SK-N-DZ (cell line): ENCODE measurements at places on chromosomes 5 and 9.
A peak's percentile ranks its signal among the peaks of the same experiment; 100 is the strongest.

- DNase-seq: no peak
These were observed 306.6 kb upstream of the DMRT1 start for GRCh38 chr9:534886-535285.

DNA sequence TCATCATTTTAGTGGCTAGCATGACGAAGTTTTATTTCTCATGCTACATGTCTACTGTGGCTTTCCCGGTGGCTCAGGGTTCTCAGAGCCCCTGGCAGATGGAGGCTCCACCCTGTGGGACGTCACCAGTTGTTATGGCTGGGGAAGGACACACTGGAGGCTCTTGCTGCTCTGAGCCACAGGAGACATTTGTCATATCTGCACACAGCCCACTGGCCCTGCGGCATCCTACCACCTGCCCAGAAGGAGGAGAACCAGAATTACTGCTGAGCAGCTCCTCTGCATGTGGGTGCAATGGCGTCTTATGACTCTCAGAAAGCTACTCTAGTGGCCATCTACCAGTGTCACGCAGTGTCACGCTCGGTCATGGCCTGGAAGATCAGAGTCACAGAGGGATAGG, 6.6 kb downstream of the OR13J1 start:
- DNase-seq: peak; percentile 21

- DNase-seq: no peak
These were observed 10.3 kb downstream of the OCLN start for GRCh38 chr5:69502767-69503488.

GRCh38 chr9:93132287-93132927, 1.6 kb downstream of the NINJ1 start:
- DNase-seq: no peak

GRCh38 chr5:54645882-54646355, 128.4 kb downstream of the SNX18 start:
- no peak for DNase-seq

DNA sequence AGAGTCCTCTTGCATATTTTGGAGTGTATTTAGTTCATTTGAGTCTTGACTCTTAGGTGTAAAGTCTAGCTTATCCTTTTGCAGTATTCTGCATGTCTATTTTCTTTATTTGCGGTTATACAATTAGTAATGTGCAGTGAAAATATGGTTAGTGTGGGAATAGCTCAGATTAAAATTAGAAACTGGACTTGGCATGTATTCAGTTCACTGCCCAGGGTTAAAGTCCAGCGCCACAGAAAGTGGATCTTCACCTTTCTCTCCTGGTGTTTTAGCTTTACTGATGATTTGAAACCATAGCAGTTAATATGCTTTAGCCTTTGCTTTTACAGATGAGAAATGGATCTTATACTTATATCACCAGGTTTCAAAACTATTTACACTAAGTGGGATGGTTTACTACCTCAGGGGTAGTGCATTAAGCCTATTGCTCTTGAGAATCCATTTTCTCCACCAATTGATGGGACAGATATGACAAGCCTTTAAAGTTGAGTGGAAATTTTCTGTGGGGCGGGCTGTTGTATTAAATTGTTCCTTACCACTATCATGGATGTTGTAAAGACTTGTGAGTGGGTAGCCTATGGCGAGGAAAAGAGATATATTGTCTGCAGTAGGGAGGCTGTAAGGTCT, 48.9 kb downstream of the PBX3 start:
- DNase-seq: no peak

DNA sequence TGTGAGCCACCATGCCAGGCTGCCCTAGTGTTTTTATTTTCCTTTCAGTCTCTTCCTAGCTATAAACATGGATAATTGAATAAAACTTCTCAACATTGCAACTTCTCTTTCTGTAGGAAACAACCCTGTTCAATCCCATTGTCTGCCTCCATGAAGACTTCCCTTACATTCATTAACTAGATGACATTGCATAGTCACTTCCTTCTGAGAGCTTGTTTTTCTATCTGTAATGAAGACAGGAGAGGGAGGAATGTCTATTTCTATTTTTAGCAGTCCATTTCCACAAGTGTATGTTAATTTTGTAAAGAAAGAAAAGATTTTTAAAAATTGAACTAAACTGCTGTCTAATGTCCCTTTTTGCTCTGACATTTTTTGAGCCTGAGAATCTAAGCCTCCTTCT, 55.6 kb upstream of the MELK start:
- DNase-seq: no peak

GRCh38 chr5:178630475-178630930, 3.7 kb upstream of the CLK4 start:
- DNase-seq: peak; percentile 10

- no peak for DNase-seq
These were observed 17.4 kb downstream of the C5orf15 start for GRCh38 chr5:133950821-133951612.

DNA sequence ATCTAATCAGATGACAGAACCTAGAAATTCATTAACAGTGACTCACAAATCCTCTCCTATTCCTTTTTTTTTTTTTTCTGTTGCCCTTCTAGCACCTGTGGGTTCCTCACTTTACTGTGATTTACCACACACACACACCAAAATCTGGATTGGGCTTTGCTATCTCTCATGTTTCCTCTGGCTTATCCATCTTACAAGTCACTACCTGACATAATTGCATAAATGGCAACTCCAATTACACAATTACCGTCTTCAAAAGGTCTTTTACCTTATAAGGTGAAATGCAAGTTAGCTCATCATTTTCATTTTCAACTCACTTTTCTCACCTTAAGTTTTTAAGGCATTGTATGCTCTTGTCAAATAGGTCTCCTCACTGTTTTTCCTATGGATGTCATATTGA, 426.3 kb upstream of the MEF2C start:
- no peak for DNase-seq

GRCh38 chr9:38071470-38072134, 2.6 kb upstream of the SHB start:
- no peak for DNase-seq

GRCh38 chr5:9445826-9446388, 100.0 kb downstream of the SEMA5A start:
- no peak for DNase-seq

- peak; percentile 64 for DNase-seq
These were observed 236.1 kb downstream of the ASTN2 start for GRCh38 chr9:117178596-117179375.

- DNase-seq: no peak
These were observed 2.0 kb upstream of the MTX3 start for GRCh38 chr5:79992891-79993657.

GRCh38 chr5:132549576-132549975, 6.3 kb upstream of the IL5 start:
- no peak for DNase-seq

DNA sequence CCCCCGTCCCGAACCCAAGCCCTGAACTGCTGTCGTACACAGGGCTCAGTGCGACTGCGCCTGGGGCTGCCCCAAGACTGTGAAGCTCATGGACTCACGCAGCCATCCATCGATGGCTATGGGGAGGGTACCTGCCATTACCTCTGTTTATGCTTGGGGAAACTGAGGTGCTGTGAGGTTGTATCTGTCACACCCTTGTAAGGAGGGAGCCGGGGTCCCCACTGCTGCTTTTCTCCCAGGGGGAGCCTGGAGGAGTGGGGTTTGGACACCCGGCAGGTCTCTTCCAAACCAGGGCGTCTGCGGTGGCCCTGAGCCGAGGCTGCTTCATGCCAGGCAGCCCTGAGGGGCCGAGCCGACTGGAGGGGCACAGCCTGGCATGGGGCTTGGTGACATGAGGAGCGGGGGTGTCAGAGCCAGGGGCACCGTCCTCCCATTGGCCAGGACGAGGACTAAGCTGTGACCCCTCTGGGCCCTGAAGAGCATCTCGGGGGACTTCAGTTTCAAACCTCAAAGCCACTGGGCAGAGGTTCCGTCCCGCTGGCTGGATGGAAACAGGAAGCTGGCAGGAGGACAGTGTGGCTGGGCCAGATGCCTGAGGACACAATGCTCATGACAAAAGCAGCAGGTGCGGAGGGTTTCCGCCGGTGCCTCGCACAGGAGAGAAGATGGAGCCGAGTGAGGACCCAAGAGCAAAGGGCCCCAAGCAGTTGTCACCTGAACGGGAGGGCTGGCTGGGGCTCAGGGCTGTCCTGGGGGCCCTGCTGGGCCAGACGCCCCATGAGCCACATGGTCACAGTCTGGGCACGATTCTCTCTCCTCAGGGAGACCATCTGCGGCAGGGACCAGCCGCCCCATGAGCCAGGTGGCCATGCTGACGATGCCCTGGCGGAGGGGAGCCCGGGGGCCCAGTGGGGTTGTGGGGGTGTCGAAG, 54.4 kb upstream of the EXOC3 start:
- no peak for DNase-seq

DNA sequence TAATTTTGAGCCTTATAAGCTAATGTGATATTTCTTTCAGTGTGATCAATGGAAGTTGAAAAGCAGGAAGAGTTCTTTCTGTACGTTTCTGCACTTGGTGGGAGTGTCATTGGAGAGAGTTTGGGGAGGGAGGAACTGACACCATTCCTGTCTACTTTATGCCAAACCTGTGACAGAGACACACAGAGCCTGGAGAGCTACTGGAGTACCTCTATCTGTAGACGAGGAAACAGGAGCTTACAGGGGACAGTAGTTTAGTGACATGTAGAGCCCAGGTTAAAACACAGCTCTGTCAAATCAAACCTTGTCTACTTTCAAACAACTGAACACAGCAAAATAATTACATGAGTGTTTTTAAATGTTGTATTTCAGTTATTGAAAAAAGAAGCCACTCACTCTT, 103.6 kb downstream of the PDE4D start:
- no peak for DNase-seq

DNA sequence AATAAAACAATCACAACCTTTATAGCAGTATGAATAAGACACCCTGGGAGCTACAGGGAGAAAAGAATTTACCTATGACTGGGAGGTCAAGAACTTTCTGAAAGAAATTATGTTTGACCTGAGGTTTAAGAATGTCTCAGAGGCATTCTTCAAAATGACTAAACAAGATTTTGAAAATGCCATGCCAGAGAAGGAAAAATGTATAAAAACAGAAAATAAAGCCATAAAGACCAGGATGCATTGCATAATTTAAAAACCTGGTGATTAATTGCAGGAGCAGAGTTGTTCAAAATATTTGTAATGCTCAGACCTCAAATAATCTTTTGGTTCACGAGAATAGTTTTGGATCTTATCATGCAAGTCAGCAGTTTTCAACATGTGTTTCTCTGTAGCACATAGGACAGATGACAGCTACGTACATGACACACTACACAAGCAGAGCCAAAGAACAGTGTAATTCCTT, 954.7 kb upstream of the ARRDC3 start:
- DNase-seq: no peak

DNA sequence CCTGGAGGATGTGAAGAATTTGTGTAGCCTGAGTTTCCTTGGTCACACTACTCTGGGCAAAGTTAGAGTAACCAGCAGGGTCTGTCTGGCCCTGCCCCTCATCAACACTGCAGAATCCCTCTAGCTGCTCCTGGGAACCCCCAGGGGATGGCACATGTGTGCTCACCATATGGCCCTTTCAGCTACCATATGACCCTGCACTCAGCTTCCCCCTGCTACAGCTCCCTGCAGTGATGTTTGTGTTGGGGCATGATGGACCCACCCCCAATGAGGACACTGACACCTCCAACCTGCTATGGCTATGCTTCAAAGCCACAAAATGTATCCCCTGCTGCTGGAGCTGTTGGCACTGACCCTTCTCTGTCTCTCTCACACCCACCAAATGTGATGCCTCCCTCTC, 152.7 kb downstream of the SNX18 start:
- no peak for DNase-seq

DNA sequence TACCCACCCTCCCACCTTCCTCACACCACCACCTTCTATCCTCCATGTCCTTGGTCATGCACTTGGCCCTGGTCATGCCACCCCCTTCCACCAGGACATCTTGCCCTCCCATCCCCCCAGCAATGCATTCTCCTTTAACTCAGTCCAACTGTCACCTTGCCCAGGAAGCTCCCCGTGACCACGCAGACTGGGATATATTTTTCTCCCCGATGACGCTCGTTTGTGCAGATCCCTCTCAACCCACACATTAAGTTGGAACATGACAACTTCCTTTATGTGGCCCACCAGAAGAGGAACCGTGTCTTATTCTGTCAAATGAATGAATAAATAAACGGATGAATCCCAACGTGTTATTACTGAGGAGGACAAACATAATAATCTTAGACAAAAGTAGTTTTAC, 82.8 kb upstream of the TAS2R1 start:
- DNase-seq: no peak

GRCh38 chr9:15101095-15101494, 190.9 kb upstream of the FREM1 start:
- no peak for DNase-seq

- no peak for DNase-seq
These were observed 226.5 kb upstream of the ANKRD55 start for GRCh38 chr5:56459394-56460194.

DNA sequence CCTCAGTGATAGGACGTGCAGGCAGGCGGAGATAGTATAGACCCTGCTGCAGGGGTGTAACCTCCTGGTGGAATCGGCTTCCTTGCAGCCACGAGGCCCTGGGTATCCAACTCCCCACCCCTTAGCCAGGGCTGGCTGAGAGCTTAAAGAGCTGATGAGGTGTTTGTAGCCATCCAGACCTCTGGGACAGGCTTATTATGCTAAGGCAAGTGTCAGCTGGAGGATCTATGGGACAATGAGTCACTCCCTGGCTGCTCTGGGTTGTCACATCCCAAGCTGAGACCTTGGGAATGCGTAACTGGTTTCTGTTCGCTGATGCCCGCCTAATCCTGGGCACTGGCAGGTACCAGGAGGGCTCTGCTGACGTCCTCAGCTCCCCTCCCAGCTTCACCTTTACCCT, 38.9 kb downstream of the DAB2IP start:
- no peak for DNase-seq

- DNase-seq: no peak
These were observed 8.7 kb downstream of the HINT1 start for GRCh38 chr5:131156385-131156784.

GRCh38 chr5:152113401-152113800, 188.8 kb upstream of the GLRA1 start:
- no peak for DNase-seq

DNA sequence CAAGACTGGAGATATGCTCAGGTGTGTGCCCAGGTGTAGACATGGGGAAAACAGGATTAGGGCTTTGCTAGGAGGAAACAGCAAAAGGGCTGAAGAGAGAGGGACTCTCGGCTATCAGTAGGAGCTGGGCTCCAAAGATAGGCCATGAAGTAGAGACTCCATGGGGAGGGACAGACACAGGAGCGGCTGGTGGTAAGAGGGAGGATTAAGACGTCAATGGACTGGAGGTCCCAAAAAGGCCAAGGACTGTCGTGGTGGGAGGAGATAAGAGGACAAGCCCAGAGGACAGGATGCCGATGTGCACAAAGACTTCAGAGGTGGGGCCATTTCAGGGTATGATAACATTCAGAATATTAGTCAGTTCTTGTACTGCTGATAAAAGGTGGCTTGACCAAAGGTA, 93.1 kb downstream of the SAXO1 start:
- DNase-seq: no peak

GRCh38 chr5:175728316-175728715, 70.4 kb downstream of the HRH2 start:
- peak; percentile 84 for DNase-seq

- DNase-seq: no peak
These were observed 60.0 kb downstream of the TMEM215 start for GRCh38 chr9:32843295-32843694.

GRCh38 chr9:119938871-119939270, 569.6 kb upstream of the BRINP1 start:
- no peak for DNase-seq
